ENCODE measurements at places on chromosomes 13 and 19.

DNA sequence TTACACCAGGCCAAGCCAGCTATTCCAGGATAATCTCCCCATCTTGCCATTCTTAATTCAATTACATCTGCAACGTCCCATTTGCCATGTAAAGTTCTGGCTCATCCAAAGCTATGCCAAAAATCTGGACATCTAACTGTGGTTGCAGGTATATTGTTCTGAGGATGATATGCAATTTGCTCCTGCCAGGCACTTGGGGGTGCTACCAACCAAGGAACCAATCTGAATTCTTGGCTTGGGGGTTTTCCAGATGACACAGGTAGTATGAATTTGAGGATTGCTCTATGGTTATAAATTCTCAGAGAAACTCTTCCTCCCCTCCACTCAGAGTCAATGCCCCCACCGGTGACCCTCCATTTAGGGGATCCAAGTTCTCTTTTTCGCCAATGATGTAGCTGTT, 33.0 kb downstream of the CRYL1 start:
- peak; percentile 62 for DNase-seq

GRCh38 chr13:34722922-34723321, 219.1 kb upstream of the NBEA start:
- DNase-seq: no peak

GRCh38 chr19:33393286-33394005, 19.9 kb downstream of the CEBPG start:
- DNase-seq: no peak

DNA sequence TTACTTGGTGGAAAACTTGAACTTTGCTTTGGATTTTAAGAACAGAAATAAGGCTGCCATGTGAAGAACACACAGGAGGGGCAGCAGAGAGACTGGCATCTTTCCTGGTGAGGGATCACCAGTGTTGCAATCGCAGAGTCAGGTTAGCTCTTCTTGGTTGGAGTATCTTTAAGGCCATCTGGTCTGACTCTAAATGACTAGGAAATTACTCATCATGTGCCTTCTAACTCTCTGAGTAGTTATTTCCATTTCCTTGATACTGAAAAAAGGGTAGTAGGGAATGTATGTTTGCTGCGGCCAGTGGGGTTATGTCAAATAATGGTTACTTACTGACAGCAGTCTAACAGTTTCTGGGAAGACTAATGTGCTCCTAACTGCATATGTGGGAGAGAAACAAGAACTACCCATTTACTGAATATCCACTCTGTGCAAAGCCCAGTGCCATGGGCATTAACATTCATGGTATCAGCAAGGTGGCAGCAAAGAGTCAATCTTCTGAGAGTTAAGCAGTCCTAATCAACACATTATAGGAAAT, 122.1 kb downstream of the COG6 start:
- DNase-seq: peak; percentile 39

GRCh38 chr19:39412867-39413271, 400 bp downstream of the PLEKHG2 start:
- DNase-seq: peak; percentile 66

DNA sequence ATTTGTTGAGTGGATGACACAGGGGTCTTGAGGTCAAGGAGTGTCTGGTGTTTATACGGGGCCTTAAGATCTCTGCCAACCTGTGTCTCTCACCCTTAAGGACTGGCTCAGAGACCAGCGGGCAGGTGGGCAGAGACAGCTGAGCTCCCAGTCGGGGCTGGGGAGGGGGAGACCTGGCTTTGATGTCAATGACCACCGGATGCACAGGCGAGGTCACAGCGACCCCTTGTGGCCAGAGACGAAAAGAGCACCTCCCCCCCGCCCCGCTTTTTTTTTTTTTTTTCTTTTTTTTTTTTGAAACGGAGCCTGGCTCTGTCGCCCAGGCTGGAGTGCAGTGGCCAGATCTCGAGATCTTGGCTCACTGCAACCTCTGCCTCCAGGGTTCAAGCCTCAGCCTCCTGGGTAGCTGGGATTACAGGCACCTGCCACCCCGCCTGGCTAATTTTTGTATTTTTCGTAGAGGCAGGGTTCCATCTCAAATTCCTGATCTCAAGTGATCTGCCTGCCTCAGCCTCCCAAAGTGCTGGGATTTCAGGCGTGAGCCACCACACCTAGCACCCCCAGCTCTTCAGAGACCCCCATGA, 12.1 kb upstream of the KLK14 start:
- peak; percentile 77 for DNase-seq

- no peak for DNase-seq
Measured at GRCh38 chr13:46295491-46296114, 83.9 kb downstream of the LRRC63 start.

- peak; percentile 32 for DNase-seq
Measured at GRCh38 chr13:35856084-35856483, 275.1 kb downstream of the DCLK1 start.

- DNase-seq: no peak
Measured at GRCh38 chr13:72864142-72865011, 82.4 kb downstream of the PIBF1 start.

DNA sequence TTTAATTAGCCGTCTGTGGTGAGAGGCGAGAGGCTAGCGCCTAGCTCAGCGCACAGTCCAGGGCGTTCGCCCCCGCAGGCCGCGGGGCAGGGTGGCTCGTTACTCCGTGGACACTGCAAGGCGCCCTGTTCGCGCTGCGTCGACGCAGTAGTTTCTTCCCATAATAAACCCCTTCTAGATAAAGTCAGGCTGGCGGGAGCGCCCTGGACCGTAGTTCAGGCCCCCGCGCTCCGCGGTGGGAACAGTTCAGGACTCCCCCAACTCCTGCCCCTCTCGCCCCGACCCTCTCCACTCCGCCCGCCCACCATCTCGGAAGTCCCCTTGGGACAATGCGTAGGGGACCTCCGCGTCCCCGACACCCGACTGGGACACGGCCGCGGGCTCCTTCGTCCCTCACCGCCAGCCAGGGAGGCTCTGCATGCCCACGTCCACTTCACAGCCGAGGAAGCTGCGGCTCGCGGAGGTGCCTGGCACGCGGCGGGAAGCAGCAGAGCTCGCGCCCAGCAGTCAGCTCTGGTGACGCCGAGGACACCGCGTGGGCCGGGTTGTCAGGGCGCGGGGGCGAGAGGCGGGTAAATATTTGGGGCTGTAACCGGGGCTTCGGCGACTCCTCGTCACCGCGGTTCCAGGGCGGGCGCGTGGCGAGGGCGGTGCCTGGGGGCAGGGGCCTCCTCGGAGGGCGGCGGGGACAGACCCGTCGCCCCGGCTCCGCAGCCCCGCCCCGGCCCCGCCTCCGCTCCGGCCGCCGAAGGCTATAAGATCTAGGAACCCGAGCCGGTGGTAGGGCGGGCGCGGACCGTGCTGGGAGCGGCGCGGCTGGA, at the start of gene RGCC:
TSS of gene RGCC (plus strand) at position 783 of the 821 bp plus-strand sequence. CDS start 158 bp downstream, outside the sequence.
- peak; percentile 83 for DNase-seq

DNA sequence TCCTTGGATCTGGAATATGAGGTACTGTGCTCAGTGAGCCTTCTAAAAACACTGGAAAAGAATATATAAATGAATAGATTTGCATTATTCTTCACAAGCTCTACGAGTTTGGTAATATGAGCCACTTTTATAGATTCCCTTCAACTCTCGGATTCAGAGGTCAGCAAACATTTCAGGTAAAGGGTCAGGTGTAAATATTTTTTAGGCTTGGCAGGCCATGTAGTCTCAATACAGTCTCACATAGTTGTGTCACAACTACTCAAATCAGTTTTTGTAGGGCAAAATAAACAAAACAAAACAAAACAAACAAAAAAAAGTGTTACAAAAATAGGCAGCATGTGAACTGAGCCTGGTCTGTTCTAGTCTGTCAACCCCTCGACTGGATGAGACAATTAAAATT, 57.4 kb downstream of the PSPC1 start:
- DNase-seq: no peak

DNA sequence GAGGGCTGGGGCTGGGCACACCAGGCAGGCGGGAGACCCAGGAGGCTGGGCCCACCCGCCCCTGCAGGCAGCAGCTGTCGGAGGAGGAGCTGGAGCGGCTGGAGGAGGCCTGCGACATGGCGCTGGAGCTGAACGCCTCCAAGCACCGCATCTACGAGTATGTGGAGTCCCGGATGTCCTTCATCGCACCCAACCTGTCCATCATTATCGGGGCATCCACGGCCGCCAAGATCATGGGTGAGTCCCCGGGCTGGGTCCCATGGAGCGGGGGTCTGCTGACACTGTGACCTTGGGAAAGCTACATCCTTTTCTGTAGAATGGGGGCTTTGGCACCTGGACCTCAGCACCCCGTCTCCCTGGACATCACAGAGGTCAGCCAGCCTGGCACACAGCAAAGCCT, 8.1 kb downstream of the PRPF31 start:
- DNase-seq: no peak

DNA sequence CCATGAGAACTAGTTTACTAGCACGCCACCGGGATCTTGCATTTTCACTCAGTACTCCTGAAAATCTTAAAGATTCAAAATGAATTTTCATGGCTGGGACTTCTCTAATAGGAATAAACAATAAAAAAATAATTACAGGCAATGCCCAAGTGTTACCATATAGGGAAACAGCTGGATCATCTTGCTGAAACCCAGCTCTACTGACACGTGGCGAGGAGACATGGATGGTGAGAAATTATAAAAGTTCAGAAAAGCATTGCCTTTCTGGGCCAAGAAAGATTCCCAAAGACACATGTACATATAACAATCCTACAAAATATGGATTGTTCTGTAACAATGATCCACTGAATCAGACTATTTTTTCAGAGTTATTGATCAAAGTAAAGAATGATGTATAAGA, 209.3 kb downstream of the RGCC start:
- no peak for DNase-seq

DNA sequence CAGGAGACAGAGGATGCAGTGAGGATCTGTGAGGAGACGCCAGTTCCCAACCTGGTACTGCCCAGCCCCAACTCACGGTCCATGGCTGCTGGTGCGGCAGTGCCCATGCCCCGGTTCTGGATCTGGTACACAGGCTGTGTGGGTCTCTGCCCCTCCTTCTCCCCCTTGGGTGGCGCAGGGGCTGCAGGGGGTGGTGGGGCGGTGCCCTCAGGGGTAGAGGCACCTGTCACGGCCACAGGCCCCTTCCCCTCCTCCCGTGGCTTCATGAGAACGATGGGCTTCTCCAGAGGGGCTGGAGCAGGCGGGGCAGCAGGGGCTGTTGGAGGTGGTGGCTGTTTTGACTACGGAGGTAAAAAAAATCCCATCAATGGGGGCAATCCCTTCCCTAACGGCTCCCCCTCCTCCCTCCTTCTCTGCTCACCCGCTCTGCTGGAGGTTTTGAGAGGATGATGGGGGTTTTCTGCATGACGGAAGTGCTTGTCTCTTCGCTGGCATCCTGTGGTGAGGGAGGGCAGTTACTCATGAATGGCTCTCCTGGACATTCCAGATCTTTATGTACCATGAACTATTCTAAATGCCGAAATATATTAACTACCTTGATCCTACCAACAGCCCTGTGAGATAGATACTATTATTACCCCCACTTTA, 7.1 kb downstream of the SMG9 start:
- no peak for DNase-seq

- DNase-seq: no peak
Measured at GRCh38 chr13:23450340-23451046, 17.0 kb upstream of the SACS start.

- no peak for DNase-seq
Measured at GRCh38 chr13:80884056-80884785, 543.3 kb upstream of the SPRY2 start.

DNA sequence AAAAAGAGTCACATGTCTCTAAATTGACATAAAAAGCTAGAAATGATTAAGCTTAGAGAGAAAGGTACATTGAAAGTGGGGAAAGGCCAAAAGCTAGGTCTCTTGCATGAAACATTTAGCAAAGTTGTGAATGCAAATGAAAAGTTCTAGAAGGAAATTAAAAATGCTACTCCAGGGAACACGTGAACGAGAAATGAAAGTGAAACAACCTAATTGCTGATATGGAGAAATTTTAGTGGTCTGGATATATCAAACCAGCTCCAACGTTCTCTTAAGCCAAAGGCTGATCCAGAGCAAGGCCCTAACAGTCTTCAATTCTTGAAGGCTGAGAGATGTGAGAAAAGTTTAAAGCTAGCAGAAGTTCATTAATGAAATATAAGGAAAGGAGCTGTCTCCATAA, 419.8 kb downstream of the SLITRK6 start:
- no peak for DNase-seq

- DNase-seq: peak; percentile 85
Measured at GRCh38 chr13:45511310-45512097, 46.8 kb downstream of the COG3 start.

- no peak for DNase-seq
Measured at GRCh38 chr13:100175803-100176182, 86.9 kb downstream of the PCCA start.

GRCh38 chr19:54428323-54429175, 13.3 kb downstream of the TTYH1 start:
- DNase-seq: no peak

DNA sequence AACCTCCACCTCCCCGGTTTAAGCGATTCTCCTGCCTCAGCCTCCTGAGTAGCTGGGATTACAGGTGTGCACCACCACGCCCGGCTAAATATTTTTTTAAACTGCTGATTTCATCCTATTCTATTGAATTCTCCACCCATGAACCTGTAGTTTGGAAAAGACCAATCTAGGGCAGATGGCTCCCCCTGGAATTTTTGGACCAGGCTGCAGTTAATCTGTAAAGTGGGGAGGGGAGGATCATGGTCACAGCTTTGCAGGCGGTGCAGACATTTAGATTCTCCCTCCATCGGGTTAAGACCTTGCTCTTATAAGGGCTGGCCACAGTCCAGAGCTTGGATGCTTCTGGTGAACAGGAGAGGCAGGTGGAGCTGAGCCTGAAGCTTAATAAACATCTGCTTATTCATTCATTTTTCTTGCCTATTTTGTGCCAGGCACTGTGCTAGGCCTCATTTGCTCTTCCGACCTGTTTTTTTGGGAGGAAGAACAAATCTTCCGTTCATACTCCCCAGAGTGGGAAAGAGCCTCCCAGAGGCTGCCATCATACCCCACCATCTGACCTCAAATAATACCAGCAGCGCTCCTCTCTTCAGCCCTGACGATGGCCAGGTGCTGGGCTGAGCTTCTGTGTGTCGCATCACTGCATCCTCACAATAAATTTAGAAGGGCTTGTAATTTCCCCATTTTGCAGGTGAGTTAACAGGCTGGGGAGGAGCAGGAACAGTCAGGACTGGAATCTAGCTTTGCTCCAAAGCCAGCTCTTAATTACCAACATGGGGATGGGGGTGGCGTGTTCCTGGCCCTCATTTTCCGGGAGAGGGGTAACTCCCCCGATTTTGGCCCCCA, 902 bp upstream of the CCDC106 start:
- DNase-seq: no peak

DNA sequence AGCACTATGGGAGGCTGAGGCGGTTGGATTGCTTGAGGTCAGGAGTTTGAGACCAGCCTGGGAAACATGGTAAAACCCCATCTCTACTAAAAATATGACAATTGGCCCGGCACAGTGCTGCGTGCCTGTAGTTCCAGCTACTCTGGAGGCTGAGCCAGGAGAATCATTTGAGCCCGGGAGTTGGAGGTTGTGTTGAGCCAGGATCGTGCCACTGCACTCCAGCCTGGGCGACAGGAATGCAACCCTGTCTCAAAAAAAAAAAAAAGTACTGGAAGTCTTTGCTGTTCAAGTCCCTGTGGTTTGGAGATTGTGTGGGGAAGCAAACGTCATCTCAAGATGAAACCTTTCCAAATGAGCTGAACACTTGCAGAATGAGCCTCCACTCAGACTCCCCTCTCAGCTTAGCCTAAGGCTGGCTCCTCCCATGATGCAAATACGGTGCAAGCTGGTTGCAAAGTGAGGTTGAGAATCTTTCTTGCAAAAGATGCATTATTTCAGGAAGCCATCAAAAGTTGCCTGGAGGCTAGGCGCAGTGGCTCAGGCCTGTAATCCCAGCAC, 46.2 kb downstream of the MYO9B start:
- DNase-seq: no peak

GRCh38 chr19:13181747-13182388, 31.7 kb downstream of the IER2 start:
- no peak for DNase-seq
